Omental fat pad (tissue), 4 donors: ENCODE measurements at places on chromosomes 1 and 21.

GRCh38 chr1:100565533-100565932 is 27.6 kb downstream of the GPR88 start:
- no peak for DNase-seq

DNA sequence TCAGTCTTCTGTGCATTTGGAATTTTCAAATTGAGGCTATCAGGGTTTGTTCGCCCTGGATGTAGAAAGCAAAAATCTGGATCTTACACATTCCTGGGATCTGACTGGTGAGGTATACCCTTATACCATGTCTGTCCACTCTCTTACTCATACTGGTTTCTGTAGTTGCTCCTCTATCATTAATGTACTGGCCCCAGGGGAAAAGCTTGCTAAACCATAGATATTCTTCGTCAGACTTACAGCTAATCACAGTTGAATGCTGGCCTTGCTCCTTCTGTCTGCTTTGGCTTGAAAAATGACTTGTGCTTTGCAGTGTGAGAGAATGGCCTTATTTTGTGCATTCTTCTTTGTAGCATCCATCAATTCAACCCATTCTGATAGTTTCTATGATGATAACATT is 30.5 kb downstream of the TBCE start:
- DNase-seq: no peak

- DNase-seq: no peak
These were observed 1.1 kb upstream of the GRHL3 start for GRCh38 chr1:24317956-24318614.

DNA sequence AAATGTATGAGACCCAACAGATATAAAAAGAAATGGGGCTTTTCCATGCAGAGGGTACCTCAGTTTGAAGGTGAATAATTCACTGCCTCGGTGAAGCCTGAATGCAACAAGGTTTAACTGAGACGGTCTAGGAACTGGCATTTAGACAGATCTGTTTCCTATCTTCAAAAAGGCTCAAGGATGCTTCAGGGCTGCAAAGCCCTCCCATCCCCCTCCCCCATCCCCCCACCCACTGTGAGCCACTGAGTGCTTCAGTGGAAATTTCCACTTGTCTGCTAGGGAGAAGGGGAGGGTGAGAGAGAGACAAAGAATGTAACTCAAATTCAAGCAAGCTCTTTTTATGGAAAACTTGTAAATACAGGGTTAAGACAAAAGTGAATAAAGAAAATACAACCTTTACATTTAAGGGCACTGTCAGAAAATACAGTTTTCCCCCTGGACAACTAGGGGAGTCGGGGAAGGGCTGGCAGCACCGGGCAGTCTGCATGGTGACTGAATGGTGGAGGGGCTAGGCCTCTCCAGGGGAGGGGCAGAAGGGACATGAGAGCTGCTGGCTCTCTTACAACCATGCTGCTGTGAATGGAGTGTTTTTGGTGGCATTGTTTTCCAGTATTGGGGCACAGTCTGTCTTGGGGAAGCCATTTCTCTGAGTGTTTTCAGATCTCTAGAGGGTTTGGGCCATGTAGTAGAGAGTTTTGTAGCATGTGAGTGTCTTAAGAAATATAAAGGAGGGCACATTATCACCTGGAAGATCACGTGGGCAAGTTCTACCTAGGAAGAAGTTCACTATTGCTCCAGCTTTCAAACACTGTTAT is 56.7 kb downstream of the MRPS6 start:
- DNase-seq: no peak

DNA sequence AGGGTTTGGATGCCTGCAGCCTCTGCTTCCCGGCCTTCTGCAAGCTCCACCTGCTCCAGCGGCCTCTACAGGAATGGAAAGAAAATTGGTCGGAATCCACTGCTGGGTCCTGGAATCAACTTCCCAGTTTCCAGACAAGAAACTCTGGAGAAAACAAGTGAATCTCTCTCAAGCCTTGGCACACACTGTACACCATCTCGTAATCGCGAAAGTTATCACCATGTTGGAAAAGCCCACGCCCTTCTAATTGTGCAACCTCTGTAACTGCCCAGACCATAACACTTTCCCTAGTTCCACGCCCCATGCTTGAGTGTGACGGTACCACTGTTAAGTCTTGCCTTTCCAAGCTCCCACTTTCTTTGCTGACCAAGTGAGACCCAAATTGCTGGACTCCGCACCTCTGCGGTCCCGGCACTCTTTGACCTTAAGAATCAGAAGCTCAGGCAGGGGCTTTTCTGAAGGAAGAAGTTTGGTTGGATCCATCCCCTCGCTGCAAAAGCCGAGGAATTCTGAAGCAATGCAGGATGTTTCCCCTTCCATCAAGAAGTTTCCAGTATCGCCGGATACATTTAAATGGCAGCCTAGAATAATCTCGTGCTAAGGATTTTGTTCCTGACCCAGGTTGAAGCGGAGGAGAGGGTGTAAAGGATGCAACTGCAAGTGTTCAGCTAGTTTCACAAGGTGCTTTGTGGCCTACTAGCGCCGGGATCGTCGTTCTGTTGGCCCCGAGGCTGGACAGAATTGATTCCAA is 6.2 kb downstream of the NR5A2 start:
- DNase-seq: no peak

- no peak for DNase-seq
These were observed 39.4 kb downstream of the PIK3C2B start for GRCh38 chr1:204455063-204455830.

DNA sequence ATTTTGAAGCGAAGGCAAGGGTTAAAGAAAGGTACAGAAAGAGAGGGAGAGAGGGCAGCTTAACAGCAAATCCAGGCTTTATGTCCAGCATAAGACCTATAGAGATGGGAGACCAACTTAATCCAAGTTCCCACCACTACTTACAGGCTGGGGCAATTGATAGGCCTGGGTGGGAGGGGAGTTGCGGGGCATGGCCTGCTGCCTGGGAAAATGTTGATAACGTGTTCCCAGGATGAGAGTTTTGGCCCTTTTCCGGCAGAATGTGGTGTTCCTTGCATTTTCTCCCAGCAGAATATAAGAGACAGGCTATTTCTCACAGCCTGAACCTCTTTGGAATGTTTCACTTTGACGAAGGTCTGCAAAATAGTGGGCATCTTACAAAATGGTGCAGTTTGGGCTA is 34.9 kb upstream of the PLA2G5 start:
- no peak for DNase-seq

GRCh38 chr1:76198452-76198851 is 123.9 kb downstream of the ST6GALNAC3 start:
- DNase-seq: no peak

DNA sequence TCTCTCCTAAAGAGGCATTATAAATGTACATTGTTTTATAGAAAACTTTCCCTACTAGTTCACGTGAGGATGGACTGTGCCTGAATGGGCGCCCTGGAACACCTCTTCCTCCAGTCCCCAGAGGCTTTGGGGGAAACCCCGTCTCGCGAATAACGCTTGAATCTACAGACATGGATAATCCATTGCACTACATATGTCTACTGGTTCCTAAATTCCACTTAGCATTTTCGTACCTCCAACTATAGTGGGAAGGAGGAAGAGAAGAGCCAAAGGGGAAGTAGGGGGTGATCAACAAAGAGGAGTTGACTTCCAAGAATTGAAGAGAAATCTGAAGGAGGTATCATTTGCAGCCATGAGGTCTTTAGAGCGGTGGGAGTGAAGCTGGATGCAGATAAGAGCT is 11.1 kb downstream of the BARHL2 start:
- DNase-seq: no peak

GRCh38 chr21:41980561-41980960 is 26.7 kb upstream of the C2CD2 start:
- no peak for DNase-seq

- DNase-seq: no peak
These were observed 65.1 kb upstream of the RGS21 start for GRCh38 chr1:192251735-192252134.

- DNase-seq: no peak
These were observed 30.5 kb upstream of the PTGS2 start for GRCh38 chr1:186710696-186711095.

DNA sequence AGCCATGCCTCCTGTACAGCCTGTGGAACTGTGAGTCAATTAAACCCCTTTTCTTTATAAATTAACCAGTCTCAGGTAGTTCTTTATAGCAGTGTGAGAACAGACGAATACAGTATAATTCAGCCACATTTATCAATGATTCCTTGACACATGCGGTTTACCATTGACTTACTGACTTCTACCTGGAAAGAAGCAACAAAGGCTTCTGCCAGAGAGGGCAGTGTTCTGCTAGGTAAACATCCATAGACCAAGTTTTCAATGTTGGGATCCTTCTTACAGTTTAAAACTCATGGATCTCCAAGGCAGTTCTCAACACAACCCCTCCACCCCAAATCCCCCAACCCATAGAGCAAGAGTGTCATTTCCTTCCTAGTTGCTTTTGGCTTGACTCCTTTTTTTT is 150.6 kb downstream of the ZNF648 start:
- no peak for DNase-seq
